Activated CD4-positive, CD25-positive, alpha-beta regulatory T cell (primary cell): ENCODE measurements at places on chromosomes 16 and 17.

DNA sequence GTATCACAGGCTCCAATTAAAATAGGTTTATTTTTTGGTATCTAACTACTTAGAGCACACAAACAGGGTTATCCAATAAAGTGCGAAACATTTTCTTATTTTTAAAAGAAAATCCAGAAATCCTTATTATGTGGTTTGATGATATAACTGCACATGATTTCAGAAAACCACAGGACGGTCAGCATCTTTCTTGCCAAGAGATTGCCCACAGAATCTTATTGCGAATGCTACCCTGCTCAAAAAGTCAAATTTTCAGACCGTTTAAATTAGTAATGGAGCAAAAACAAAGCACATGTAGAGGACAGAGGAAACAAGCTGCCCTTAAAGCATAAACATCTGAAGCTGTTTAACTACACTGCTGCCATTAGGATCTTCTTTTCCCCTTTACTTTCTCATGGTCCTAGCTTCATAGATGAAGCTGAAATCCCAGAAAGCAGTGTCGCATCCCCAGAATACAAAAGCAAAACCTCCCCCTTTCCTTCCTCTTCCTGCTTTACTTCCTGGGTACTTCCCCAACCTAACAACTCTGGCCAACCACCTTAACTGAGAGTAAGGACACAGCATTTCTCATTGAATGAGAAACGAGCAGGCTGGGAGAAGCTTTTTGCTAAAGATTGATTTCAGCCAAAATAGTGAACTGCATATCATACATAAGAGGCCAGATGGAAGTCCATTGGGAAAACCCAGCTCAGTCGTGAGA lies 43.7 kb downstream of the CMTM4 start:
- no peak for DNase-seq

GRCh38 chr17:68054296-68054900 lies 18.9 kb downstream of the KPNA2 start:
- no peak for DNase-seq

DNA sequence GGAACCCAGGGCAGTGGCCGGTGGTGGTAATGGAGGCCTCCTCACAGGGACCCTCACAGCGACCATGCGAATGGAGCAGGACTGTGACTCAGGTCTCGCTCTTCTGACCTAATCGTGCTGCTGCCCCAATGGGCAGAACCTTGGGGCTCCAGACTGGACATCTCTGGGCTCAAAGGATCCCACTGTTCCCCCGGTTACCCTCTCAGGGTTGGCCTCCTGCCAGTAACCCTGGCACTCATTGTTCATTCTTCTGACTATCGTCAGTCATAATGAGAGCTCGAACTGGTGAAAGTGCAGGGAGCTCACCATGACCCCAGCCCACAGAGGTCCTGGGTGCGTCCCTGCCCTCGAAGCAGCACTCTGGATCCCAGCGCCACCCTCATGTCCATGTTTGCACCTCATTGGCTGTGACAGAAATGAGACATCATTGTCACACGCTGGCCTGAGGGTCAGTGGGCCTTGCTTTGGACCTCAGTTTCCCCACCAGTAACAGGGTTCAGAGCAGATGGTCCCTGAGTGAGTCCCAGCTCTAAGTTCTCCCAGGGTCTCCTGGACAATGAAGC lies 4.0 kb upstream of the NPRL3 start:
- DNase-seq = no peak

DNA sequence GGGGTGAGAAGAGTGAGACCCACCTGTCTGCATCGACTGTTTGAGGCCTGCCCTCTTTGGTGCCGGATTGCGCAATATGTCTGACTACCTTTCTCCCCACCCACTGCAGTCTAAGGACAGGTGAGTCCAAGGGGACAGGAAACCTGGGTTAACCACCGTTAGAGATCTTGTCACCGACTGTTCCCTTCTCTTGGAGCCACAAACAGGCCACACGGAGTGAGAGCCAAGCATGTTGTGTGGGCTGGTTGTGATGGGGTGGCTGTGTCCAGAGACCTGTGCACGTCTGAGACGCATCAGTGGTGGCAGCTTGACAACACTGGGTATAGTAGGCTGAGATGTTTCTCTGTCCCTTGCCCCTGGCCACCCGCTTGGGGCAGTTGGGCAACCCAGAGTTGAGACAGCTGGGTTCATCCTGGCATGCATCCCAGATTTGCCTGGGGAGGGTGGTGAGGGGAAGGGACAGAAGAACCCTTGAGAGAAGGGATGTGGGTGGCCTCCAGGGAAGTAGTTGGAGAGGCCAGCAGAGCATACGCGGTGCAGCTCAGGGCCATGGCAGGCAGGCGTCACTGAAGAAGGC lies 21.4 kb downstream of the MPRIP start:
- DNase-seq = no peak

- no peak for DNase-seq
Observed at GRCh38 chr16:75868636-75869632, 142.6 kb upstream of the CPHXL start.

- no peak for DNase-seq
Observed at GRCh38 chr16:14444979-14445810, 184.9 kb downstream of the PARN start.

DNA sequence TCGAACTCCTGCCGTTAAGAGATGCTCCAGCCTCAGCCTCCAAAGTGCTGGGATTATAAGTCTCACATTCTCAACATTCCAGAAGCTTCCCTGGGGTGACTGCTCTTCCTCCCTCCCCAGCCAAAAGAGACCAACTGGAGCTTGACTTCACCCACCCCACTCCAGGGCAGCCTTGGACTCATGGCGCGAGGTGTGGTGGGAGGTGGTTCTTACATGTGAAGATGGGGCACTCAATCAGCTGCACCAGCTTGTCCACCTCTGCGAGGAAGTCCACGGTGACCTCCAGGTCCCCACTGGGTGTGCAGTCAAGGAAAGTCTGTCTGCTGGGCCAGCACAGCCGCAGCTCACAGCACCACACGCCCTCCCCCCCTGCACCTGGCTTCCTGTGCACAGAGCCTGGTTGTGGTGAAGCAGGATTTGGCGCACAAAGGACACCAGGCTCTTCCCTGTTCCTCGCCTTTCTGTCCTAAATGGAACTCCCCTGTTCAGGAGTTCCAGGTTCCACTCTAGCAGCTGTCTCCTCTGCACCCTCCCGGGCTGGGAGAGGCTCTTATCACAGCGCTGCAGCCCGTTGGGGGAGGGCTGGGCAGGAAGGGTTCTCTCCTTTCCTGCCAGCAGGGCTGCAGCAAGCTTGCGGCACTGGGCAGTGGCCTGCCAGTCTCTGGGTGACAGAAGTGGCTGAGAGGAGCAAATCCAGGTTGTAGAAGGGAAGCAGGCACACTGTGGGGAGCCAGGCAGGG lies 9.6 kb upstream of the MTSS2 start:
- no peak for DNase-seq

DNA sequence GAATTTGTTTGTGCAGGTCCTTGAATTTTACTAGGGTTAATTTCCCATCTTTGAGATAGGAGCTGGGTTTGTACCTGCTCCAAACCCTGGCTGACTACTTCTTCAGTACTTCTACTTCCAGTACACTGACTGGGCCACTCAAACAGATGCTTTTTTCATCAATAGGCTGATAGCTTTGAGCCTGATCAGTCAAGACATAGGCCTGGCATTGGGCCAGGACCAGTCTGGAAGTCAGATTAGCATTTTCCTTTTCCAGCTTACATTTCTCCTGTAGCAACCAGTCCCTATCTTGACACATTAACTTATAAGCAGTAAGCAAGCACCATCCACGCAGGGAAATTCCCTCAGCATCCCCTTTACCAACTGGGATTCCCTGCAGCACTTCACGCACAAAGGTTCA lies 7.5 kb upstream of the TMEM101 start:
- DNase-seq = no peak

DNA sequence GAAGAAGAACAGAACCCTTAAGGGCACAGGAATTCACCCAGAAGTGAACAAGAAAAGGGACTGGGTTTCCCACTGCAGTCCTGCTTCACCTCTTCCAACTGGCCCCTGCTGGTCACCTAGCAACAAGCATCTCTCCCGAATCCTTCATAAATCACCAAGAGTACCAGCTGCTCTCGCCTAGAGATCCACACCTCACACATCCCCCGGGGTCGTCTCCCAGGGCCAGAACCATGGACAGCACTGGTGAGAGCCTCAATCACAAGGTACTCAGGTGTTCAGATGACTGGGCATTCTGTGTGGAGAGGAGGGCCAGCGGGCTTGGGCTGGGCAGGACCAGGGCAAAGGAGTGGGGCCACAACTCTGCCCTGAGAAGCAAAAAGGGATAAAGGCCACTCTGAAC lies 65.9 kb downstream of the CCT6B start:
- no peak for DNase-seq

DNA sequence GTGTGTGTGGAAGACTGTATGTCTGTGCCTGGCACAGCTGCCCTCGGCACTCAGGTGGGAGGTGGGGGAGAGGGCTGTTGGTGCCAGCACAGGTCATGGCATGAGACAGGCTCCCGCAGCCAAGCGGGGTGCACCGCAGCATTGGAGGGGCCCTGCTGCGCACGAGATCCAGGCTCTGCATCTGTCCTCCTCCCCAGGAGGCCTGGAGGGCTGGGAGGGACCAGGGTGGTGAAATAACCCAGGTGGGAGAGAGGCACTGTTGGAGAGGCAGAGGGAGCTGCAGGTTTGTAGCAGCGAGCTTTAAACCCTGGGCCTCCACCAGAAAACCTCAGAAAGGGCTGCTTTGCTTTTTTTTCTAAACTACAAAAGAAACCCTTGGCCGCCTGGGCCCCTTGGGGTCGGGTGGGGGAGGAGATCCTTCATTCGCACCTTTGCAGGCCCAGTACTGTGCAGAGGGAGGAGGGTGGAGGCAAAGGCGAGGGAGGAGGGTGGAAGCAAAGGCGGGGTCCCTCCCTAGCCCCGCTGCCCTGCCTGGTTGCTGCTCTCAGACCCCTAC lies 241.7 kb downstream of the SEC14L1 start:
- no peak for DNase-seq

DNA sequence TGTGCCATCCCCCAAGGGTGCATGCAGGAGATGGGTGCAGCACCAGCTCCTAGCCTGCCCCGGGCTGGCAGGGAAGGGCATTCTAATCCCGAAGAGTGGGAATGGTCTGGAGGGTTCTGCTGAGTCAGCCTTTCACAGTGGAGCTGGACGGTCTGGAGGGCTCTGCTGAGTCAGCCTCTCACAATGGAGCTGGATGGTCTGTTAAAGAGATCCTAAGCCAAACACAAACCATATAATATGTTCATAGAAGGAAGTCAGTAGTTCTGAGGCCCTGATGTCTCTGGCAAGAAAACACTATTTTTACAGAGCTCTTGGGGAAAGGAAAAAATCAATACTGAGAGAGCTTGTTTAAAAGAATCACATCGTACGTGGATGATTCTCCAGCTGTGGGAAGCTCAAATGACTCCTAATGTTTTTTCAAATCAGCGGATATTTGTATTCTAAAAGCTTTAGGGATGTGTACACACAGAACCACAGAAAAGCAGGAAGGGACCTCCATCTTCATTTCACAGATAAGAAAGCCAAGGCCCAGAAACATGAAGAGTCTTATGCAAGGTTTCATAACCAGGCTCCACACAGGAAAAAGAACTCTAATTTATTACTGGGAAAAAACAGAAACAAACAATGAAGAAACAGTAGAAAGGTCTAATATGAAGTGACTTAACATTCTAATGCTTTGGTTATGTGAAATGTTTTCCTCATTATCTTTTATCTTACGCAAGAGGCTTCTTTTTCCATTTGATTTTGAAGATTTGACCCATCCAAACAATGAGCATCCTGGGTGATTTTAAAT lies 176.3 kb downstream of the VPS53 start:
- DNase-seq = no peak

DNA sequence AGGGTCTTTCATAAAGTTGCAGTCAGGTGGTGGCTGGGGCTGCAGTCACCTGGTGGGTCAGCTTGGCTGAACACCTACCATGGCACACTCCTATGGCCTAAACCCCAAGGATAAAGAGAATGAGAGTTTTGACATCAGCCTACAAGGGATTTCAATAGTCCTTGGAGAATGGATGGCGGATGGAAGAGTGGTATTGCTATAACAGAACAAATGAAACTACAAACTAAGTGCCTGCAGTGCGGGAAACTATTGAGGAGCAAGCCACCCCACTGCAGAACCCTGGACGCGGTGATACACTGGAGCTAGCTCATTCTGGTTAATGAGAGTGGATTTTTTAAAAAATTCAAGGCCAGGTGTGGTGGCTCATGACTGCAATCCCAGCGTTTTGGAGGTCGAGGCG lies 3.0 kb upstream of the PRPSAP2 start:
- no peak for DNase-seq

- DNase-seq = no peak
Observed at GRCh38 chr16:28205117-28205899, 6.5 kb downstream of the XPO6 start.

- no peak for DNase-seq
Observed at GRCh38 chr17:81806461-81807209, 2.7 kb downstream of the GCGR start.

- DNase-seq = no peak
Observed at GRCh38 chr17:8630227-8630801, at the start of gene MYH10. MYH10 (minus strand) TSS chr17:8630725; CDS start chr17:8623246, 7,479 bp downstream.
